ENCODE measurements at places on chromosomes 4 and X.

GRCh38 chr4:38611676-38612075 lies 52.3 kb upstream of the KLF3 start:
- DNase-seq, result no peak

GRCh38 chr4:22514001-22514400 lies 1.9 kb downstream of the ADGRA3 start:
- DNase-seq, result no peak

DNA sequence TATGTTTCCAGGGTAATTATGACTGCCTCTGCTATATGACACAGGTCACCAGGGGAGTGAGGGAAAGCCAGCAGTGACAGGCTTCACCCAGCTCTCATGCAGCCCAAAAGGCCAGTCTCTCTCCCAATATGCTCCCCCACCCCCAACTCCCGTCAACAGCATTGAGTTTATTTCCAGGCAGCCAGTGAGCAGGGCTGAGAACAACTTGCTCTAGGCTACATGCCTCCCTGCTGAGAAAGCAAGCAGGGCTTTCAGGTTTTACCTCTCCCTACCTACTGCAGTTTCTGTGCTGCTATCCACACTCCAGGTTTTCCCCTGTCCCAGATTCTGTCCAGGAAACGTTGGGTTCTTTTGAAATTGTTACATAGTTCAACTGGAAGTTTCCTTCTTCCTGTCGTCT lies 291.4 kb downstream of the PABPC4L start:
- no peak for DNase-seq

DNA sequence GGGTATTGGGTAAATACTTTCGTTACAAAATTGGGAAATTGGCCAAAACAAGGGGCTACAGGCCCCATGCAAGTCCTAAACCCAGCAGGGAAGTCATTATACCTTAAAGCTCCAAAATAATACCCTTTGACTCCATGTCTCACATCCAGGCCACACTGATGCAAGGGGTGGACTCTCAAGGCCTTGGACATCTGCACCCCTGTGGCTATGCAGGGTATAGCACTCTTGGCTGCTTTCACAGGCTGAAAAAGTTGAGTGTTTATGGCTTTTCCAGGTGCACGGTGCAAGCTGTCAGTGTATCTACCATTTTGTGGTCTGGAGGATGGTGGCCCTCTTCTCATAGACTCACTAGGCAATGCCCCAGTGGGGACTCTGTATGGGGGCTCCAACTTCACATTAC lies 326.5 kb downstream of the TEX13C start:
- DNase-seq, result no peak

GRCh38 chr4:26204249-26204825 lies 116.5 kb upstream of the RBPJ start:
- no peak for DNase-seq

- no peak for DNase-seq
These were observed 449.3 kb upstream of the BOD1L1 start for GRCh38 chr4:14076776-14077175.

GRCh38 chr4:155693015-155693663 lies 26.5 kb downstream of the GUCY1A1 start:
- no peak for DNase-seq

GRCh38 chrX:19563746-19564145 lies 48.4 kb upstream of the MAP3K15 start:
- no peak for DNase-seq

DNA sequence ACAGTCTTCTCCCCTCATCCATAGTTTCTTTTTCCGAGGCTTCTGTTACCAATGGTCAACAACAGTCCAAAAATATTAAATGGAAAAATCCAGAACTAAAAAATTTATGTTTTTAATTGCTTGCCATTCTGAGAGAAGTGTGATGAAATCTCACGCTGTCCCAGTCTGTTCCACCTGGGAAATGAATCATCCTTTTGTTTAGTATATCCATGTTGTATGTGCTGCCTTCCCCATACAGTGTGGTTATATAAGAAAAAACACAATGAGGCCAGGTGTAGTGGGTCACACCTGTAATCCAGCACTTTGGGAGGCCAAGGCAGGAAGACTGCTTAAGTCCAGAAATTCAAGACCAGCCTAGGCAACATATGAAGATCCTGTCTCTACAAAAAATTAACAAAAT lies 161.6 kb downstream of the CHIC2 start:
- DNase-seq, result no peak

DNA sequence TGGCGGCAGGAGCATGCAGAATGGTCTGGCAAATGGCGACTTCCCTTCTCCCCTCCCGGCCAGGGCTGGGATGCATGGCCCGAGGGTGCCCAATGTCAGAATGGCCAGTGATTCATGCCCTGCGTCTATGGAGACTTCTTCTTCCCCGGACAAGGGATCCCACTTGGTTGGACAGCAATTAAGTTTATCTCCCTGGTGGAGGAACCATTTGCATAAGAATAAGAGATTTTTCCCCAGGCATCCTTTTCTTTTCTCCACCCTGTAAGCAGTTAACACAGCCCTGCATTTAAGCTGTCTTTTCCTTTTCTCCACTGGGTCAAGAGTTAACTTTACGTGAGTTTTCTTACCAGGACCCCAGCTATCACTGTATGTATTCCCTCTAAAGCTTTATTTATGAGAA lies 856.6 kb downstream of the GLUD2 start:
- DNase-seq, result no peak

GRCh38 chr4:43816116-43816515 lies 632.5 kb downstream of the KCTD8 start:
- no peak for DNase-seq

DNA sequence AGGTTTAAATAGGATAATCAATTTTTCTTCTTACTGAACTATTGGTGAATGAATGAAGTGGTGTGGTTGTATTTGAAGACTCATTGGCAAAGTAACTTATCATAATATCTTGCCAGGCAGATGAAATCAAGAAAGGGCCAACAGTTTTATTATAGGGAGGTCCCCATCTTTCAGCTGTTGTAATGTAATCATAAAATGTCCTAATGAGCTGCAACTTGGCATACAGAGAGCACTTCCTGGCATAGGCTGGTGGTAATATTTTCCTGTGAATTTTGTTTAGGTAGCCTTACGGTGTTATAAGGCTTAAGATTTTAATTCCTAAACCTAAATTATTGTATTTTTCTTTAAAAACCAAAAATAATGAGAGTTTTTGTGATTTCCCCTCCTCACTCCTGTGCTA lies 17.5 kb downstream of the FHIP1A start:
- DNase-seq, result peak; percentile 14

- DNase-seq, result peak; percentile 21
These were observed at the start of gene FGF13 for GRCh38 chrX:138711399-138712347. TSS of gene FGF13 (minus strand) at chrX:138711717. CDS start at chrX:138711003, 714 bp downstream.

DNA sequence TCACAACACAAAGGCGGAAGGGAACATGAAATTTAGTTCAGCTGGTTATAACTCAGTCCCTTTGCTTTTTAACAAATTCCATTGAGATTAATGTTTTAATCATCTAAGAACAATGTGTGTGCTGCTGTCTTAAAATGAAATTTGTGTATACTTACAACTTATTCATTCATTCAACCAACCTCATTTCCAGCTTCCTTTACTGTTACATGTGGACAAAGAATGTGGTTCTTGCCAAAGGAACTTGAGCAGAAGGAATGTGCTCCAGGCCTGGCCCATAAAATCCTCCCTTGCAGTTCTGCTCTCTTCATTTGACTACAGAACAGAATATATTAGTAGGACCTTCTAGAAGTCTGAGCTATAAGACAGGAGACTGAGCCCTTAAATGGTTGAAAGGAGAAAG lies 176.8 kb upstream of the GLRA2 start:
- DNase-seq, result no peak

GRCh38 chrX:100395781-100396180 lies 14.3 kb downstream of the PCDH19 start:
- peak; percentile 19 for DNase-seq

GRCh38 chrX:155819966-155820491 lies 61.1 kb upstream of the VAMP7 start:
- DNase-seq, result peak; percentile 71

- DNase-seq, result peak; percentile 66
These were observed 13.6 kb downstream of the EXOC1 start for GRCh38 chr4:55866973-55867574.

GRCh38 chr4:135777361-135777760 lies 1575.8 kb upstream of the PABPC4L start:
- peak; percentile 7 for DNase-seq

GRCh38 chrX:119606280-119607017 lies at the start of gene NKRF:
TSS of gene NKRF (minus strand) at chrX:119606424.
- DNase-seq, result peak; percentile 95

DNA sequence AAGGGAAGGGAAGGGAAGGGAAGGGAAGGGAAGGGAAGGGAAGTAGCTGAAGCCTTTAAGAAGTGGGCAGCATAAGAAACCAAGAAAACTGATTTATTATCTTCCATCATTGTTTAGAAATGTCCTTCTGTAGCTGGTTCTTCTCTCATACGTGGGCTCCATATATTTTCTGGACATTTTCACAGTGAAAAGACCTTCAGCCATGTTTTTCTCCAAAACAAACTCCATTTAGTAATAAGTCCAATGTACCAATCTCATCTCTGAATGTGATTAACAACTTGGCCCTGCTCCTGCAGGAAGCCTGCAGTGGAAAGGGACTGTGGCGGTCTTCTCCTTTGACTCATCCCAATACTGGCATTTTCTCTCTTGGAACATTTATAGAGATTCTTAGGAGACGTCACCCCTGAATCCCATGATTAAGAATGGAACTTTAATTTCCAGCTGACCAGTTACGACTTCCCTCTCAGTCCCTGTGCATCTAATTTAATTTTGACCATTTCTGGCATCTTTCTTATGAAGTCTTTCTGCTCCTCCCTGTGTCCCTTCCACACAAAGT lies 96.6 kb upstream of the GUCY1A1 start:
- DNase-seq, result no peak

DNA sequence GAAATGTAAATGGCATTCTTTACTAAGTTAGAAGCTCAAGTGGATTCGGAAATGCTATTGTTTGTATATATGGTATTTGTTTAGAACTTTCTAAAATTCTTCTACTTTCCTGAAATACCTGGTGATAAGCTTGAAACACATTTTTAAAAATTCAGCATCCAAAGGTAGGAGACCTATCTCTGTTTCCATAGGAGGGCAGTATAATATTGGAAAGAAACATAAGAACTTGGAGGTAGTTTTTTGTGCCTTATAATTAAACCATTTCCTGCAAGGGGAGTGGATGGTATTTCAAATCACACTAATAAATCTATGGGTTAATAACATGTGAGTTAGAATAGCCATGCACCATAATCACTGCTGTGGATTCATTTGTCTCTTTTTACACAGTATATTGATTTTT lies 217.4 kb upstream of the AADAT start:
- DNase-seq, result no peak

DNA sequence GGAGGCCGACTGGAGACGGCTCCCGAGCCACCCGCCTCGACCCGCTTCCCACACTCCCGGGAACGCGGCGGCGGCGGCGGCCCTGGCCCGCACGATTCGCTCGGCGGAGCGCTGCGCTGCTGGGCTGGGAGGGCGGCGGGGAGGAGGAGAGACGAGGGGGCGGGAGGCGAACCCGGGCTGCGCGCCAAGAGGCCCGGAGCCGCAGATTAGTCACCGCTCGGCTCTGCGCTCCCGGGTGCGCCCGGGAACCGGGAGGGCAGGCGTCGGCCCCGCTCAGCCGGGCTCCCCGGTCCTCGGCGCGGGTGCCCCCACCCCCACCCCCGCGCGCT lies 11.2 kb upstream of the BCOR start:
- peak; percentile 74 for DNase-seq

GRCh38 chrX:133923548-133923947 lies 61.8 kb downstream of the GPC3 start:
- DNase-seq, result no peak

DNA sequence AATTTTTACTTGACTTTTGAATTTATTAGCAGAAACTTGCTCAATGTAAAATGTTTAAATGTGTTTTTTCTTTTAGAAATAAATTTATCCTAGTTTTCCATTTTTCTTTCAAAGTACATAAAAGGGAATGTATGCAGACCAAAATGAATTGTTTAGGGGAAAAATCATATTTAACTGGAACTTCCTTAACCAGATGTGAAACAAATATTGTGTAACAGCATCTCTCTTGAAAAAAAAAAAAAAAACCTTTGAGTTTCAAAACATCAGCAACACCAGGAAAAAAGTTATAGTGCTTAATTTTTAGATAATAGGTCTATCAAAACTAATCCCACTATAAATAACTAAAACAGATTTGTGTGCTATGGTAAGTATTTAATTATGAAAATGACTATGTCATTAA lies 14.5 kb upstream of the CCNA2 start:
- no peak for DNase-seq

GRCh38 chr4:1182313-1182712 lies 9.9 kb upstream of the SPON2 start:
- DNase-seq, result no peak

- DNase-seq, result no peak
These were observed 107.6 kb downstream of the USP46 start for GRCh38 chr4:52551487-52551886.
